ENCODE measurements at places on chromosomes 3 and 15.
A peak's percentile ranks its signal among the peaks of the same experiment; 100 is the strongest.

DNA sequence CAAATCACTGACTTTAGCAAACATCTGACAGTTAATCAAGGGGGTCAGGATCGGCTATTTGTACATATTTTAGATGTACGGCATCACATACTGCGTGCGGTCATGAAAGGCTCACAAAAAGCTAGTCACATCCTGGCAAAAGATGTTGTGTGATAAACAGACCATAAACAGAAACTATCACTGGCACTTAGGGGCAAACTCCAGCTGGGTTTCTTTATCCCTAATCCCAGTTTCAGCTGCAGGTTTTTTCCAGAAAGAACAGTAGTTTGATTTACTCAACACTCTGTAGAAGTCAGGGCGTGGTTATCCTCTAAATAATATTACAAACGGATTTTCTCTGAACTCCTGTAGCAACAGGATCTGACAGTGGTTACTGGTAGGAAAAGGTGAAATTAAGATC lies 112.4 kb upstream of the BHLHE40 start:
- DNase-seq = no peak

- DNase-seq = peak; percentile 7
Observed at GRCh38 chr3:14274999-14275961, 96.7 kb downstream of the LSM3 start.

DNA sequence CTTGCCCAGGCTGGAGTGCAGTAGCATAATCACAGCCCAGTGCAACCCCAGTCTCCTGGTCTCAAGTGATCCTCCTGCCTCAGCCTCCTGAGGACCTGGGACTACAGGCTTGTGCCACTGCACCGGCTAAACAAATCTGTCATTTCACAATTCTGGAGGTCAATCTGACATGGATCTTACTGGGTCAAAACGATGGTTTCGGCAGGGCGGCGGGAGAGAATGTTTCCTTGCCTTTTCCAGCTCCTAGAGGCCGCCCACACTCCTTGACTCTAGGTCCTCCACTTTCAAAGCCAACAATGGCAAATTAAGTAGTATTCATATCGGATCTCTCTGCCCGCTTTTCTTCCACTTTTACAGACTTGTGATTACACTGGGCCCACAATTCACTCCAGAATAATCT lies 14.8 kb downstream of the ATP10A start:
- DNase-seq = no peak

- no peak for DNase-seq
Observed at GRCh38 chr3:63934041-63934866, 22.1 kb upstream of the SCAANT1 start.

DNA sequence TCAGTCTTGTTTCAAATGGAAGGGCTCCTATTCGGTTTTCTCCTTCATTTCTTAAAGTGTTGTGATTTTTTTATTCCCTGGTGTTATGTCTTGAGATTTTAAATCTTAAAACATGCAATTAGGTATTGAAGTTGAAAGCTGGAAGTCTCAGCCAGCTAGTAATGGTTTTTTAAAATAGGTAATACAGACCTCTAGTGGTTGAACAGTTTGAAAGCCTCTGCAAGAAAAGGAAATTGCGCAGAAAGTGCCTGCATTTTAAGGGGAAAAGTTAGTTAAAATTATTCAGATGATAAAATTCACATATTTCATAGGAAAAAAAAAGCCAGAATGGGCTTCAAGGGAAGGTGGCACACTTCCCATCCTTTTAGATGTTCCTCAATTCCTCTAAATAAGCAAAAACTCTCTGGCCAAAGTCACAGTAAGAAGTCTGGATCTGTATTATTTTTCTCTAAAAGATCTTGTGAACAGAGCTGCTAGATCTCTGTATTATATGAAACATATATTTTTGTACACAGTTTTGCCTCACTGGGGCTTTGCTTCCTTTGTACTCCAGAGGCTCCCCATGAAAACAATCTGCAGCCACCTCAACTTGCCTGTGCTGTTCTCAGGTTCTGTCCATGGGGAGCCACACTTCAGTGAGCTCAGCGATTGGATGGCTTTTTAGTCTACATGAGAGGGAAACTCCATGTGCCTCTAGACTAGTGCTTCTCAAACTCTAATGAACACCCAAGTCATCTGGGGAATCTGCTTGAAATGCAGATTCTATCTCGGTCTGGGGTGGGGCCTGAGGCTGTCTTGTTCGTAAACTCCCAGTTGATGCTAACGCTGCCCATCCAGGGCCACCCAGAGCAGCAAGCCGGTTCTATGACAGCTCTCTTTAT lies 21.5 kb downstream of the AGTR1 start:
- DNase-seq = no peak

- DNase-seq = no peak
Observed at GRCh38 chr3:150828997-150829396, 66.0 kb upstream of the SIAH2 start.

GRCh38 chr3:187013159-187013716 lies 82.9 kb downstream of the ST6GAL1 start:
- no peak for DNase-seq
